HTR-8/SVneo (cell line): ENCODE measurements at places on chromosomes 4 and X.
A peak's percentile ranks its signal among the peaks of the same experiment; 100 is the strongest.

- peak; percentile 31 for DNase-seq
Measured at GRCh38 chrX:31199056-31199839, 127.4 kb upstream of the FTHL17 start.

GRCh38 chr4:67736262-67736661 lies 17.9 kb downstream of the GNRHR start:
- no peak for DNase-seq

DNA sequence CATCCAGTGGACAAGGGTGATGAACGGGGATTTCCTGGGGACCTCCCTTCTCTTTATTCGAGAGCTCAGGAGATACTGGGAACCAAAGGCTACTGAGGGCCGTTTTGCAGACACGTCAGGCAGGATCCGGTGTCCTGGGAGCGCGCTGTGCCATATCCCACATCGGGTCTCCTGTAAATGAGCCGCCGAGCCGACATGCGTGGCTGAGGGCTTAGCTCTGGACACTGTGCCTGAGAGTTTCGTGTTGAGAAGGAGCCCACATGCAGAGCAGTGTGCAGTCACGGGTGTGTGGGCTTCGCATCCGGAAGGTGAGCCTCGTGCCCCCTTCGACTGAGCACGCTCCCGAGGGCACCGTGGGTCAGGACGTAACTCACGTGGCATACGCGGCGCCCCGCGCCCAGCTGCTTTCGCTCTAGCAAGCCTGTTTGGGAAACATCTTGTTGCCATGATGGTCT lies 28.5 kb upstream of the HGFAC start:
- no peak for DNase-seq

GRCh38 chr4:1021386-1022050 lies 10.1 kb downstream of the FGFRL1 start:
- no peak for DNase-seq

GRCh38 chr4:81213671-81214070 lies 1.4 kb downstream of the PRKG2 start:
- no peak for DNase-seq

DNA sequence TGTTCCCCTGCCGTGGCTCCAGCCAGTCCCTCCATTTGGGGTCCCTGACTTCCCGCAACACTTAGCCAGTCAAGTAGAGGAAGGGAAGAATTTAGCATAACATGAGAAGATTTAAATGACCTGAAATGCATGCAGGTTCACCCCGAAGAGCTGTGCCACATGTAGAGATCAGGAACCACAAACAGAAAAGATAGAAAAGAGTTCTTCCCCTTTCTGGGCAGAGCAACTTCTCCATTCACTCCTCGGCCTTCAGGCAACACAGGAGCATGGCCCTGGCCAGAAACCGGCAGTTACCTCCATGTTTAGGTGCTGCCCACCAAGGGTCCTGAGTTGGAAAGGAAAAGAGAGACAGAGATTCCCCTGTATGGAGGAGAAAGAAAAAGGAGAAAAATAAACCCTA lies 5.2 kb downstream of the NLRP2B start:
- DNase-seq: no peak

GRCh38 chrX:74382613-74383012 lies 38.7 kb upstream of the SLC16A2 start:
- peak; percentile 91 for DNase-seq

- no peak for DNase-seq
Measured at GRCh38 chr4:85968945-85969819, 390.7 kb downstream of the MAPK10 start.

GRCh38 chr4:25628451-25628850 lies 27.2 kb upstream of the SLC34A2 start:
- no peak for DNase-seq

DNA sequence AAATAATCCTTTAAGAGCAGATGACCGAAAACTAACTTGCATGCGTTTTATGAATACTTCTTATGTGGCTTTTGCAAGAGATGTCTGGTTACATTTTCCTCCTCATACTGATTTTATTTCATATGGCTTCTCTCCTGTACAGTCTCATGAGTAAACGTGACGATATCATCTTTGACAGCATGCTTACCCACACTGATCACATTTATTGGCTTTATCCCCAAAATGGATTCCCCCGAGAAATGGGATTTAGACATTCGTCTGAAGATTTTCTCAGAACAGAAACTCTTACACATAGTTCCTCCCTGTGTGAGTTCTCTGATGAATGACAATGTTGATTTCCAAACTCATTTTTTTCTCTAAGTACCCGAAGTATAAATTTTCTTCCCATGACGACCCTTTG lies 939.7 kb upstream of the LCORL start:
- DNase-seq: no peak
